ENCODE measurements at places on chromosomes 5 and 9.

DNA sequence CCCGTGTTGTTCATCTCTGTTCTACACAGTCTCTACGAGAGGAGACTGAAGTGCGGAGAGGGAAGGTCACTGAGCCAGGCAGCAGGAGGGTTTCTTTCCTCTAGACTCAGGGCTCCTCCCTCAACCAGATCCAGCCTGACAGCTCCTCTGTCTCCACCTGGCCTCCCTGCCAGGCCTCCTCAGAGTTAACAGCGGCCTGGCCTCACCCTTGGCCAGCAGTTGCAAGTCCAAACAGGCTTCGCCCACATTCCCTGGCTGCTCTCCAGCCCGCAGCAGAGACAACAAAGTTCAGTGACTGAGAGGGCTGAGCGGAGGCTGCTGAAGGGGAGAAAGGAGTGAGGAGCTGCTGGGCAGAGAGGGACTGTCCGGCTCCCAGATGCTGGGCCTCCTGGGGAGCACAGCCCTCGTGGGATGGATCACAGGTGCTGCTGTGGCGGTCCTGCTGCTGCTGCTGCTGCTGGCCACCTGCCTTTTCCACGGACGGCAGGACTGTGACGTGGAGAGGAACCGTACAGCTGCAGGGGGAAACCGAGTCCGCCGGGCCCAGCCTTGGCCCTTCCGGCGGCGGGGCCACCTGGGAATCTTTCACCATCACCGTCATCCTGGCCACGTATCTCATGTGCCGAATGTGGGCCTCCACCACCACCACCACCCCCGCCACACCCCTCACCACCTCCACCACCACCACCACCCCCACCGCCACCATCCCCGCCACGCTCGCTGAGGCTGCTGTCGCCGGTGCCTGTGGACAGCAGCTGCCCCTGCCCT is at the start of gene HRCT1:
HRCT1 (plus strand) TSS at position 291 of the 768 bp plus-strand sequence; CDS start at position 377, 86 bp downstream.
- DNase-seq, result no peak

- DNase-seq, result no peak
Observed at GRCh38 chr9:134420974-134421432, 94.7 kb downstream of the RXRA start.

DNA sequence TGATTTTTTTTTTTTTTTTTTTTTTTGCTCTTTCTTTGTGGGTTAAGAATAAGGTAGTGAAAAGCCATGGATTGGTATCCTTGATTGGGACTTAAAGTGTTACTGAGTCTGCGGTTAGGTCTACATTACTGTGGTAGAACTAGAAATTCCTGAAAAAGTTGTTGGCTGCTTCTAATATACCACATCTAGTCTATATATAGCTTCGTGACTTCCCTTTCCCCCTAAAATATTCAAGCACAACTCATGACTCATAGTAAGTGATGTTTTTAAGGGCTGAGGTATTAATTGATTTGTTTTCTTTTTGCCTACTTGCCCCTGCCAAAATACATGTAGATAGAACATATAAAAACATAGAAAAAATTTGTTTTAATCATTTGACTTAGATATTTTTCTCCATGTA is 247.6 kb downstream of the TMEM232 start:
- no peak for DNase-seq

DNA sequence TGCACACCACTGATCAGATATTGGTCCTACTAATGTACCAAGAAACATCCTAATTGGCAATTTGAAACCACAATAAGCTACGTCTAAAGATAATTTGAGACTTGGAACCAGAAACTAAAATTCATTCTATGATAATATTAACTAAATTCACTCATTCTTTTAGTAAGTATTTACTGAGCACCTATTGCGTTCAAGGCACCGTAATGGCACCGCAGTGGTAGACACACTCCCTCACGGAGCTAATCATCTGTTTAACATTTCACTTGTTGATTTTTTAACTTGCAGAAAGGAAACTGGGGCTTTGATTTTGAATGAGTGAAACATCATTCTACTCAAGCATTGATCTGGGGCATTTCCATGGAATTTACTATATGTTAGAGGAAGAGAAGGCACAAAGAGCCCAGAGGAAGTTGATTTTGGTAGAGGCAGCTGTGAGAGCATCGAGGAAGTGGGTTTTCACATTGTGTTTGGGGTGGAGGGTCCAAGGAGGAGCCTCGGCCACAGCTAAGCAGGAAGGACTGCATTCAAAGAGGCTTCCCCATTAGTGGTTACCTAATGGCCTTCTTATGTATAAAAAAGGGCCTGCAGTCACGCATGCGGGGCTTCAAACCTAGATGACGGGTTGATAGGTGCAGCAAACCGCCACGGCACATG is 7.1 kb downstream of the RAPGEF1 start:
- DNase-seq, result peak; percentile 88

GRCh38 chr9:111598733-111599091 is 735 bp downstream of the PTGR1 start:
- DNase-seq, result peak; percentile 29

GRCh38 chr9:116991051-116991450 is 303.9 kb downstream of the TRIM32 start:
- no peak for DNase-seq

- no peak for DNase-seq
Observed at GRCh38 chr9:124190761-124191160, 67.0 kb upstream of the NEK6 start.

- DNase-seq, result no peak
Observed at GRCh38 chr5:20229303-20230005, 241.5 kb upstream of the CDH18 start.

DNA sequence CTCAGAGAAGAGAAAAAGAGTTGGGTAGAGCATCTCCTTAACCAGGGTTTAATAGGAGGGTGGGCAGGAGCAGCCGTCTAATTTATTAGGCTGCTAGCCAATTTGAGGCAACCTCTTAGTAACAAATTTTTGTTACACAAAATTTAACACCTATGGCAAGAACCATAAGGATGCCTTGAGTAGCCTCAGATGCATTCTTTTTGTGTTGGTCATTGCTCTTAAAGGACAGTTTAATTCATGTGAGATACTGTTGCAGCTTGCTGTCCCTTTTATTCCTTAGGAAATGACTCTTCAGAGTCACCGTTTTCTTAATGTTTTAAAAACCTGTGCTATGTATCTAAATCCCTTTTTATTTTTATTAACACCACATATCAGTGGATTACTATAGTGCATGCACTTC is 255.1 kb downstream of the MAST4 start:
- no peak for DNase-seq

DNA sequence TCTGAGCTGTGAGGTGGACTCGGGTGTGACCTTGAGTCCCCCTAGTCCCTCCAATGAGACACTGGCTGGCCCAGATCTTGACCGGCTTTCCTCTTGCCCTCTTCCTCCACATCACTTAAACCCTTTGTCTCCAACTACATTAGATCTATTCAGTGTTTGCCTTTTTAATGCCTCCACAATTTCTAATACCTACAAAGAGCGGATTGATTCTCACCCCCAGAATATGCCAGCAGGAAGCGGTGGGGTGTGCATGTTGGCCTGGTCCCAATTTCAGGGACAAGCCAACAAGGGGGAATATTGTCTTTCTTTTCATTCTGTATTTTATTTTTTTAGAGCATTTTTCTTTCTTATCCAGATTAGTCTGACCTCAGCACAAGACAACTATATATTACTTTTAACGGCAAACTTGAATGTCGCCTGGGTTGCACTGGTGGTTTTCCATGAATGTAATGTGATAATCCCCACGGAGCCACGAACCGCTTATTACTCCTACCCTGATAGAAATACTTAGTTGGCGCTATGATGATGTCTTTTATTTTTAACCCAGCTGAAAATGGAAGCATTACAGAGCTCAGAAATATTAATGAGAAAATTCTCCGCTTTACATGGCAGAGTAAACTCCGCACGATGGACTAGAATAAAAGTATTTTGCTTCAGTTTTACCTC is 68.5 kb upstream of the MYO10 start:
- no peak for DNase-seq

DNA sequence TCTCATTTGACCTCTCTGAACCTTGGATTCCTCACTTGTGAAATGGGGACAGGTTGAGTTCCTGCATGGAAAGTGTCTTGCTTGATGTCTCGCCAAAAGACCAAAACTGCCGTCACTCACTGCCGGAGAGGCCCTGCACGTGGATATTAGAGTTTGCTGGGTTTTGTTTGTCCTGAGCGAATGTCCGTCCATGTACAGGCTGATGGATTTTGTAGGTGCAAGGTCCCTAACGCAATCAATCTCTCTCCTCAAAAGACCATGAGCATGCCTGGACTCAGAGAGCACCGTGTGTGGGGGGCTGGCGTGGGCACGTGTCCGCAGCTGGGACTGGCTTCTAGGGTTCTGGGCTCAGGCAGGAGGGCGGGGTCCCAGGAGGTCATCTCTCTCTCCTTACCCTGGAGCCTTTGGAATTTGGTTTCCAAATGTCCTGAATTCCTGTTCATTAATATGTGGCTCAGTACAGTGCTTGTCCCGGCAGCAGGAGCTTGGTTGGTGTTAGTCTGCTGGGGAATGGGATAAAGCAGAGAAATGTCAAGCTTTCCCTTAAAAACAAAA is 146.0 kb upstream of the IER5L start:
- no peak for DNase-seq

- no peak for DNase-seq
Observed at GRCh38 chr5:141771562-141771961, 89.5 kb upstream of the ARAP3 start.

DNA sequence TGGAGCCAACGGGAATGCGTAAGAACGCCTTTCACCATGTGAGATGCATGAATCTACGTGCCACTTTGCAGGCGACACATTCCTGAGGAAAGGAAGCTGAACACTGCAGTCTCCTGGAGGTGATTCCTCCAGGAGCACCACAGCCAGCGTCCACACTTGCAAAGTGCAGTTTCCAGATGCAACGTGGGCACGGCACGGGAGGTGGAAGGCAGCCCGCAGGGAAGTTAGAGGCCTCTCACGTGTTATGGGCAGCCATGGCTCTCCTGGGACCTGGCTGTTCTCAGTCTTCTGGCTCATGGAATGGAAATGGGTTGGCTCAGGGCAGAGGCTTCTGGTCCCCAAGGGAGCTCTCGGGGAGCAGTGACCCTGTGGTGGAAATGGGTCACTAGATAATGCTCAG is 381.0 kb upstream of the IRX4 start:
- no peak for DNase-seq

GRCh38 chr9:68584189-68585033 is 43.7 kb upstream of the TMEM252 start:
- DNase-seq, result peak; percentile 93

GRCh38 chr5:77832938-77833337 is 56.8 kb upstream of the TBCA start:
- no peak for DNase-seq

- DNase-seq, result peak; percentile 92
Observed at GRCh38 chr9:126705767-126706697, 92.3 kb downstream of the LMX1B start.

- peak; percentile 47 for DNase-seq
Observed at GRCh38 chr9:89461265-89461664, 36.6 kb downstream of the SEMA4D start.

- DNase-seq, result no peak
Observed at GRCh38 chr9:134640506-134641172, 964 bp upstream of the COL5A1 start.

GRCh38 chr9:84258371-84258770 is 82.2 kb downstream of the SLC28A3 start:
- DNase-seq, result no peak

- DNase-seq, result no peak
Observed at GRCh38 chr5:22572941-22573340, 280.2 kb downstream of the CDH12 start.

GRCh38 chr5:19880859-19881436 is 107.1 kb downstream of the CDH18 start:
- DNase-seq, result no peak

DNA sequence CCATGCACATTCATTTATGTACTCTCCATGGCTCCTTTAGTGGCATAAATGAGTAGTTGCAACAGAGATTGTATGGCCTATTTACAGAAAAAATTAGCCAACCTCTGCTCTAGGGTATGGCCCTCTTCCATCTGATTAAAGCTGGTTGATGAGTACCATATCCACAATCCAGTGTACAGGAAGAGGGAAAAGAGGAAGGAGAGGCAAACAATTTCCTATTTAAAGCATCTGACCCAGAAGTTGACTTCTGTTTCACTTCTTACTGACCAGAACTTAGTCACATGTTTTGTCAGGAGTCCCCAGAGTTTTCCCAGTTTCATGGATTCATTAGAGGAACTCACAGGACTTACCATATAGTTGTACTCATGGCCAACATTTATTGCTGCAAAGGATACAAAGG is 68.6 kb upstream of the STARD4 start:
- peak; percentile 69 for DNase-seq

- DNase-seq, result no peak
Observed at GRCh38 chr5:116415182-116415581, 159.4 kb downstream of the SEMA6A start.

DNA sequence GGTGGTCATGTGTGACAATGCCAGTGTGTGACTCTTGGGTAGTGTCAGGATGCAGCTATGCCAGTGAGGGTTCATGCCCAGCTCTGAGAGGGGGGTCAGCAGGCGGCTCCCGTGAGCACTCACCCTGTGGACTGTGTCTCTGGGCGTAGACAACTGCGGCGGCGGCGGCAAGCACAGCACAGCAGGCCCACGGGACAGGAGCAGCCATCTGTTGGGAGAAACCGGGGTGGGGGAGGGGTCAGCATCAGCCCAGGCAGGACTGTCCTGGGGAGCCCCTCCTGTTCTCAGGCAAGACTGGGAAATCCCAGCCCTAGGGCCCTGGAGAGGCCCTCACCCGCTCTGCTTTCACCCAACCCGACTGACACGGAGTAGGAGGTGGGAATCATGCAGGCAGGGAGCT is 20.8 kb downstream of the CNTFR start:
- DNase-seq, result no peak

DNA sequence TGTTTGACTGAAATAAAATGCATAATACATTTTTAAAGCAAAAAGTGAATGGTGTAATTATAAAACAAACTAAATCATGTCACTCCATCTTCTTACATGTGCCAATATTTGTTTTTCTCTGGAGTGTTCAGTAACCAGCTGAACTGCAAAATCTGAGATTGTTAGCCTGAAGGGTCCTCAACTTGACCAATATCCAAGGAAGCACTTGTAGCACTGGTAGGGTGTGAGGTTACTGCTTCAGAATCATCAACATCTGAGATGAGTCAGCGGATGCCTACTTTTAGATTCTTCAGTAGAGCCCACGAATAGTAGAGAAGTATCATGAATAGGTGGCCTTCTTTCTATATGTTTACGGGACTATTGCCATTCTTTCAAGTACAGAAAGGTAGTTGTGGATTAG is 226.7 kb downstream of the TLE4 start:
- DNase-seq, result no peak

GRCh38 chr5:170484459-170484831 is 19.4 kb upstream of the KCNIP1 start:
- DNase-seq, result no peak

- no peak for DNase-seq
Observed at GRCh38 chr9:79470954-79471353, 100.8 kb upstream of the TLE4 start.

- no peak for DNase-seq
Observed at GRCh38 chr5:150079909-150080461, 6.4 kb downstream of the CSF1R start.

GRCh38 chr5:122547669-122548068 is 227.2 kb upstream of the SNX2 start:
- DNase-seq, result no peak

- peak; percentile 36 for DNase-seq
Observed at GRCh38 chr9:131255676-131256197, 20.6 kb downstream of the FAM78A start.

GRCh38 chr5:120361941-120362340 is 102.2 kb upstream of the PRR16 start:
- no peak for DNase-seq
